Glomerular endothelial cell (primary cell): ENCODE measurements at places on chromosomes 3 and 15. TPM values are rescaled to one million over a fixed set of nuclear protein-coding genes. Genes with fewer than 3 reads are reported as not detected.

- no peak for DNase-seq
Measured at GRCh38 chr15:38708672-38709180, 144.1 kb upstream of the RASGRP1 start.

DNA sequence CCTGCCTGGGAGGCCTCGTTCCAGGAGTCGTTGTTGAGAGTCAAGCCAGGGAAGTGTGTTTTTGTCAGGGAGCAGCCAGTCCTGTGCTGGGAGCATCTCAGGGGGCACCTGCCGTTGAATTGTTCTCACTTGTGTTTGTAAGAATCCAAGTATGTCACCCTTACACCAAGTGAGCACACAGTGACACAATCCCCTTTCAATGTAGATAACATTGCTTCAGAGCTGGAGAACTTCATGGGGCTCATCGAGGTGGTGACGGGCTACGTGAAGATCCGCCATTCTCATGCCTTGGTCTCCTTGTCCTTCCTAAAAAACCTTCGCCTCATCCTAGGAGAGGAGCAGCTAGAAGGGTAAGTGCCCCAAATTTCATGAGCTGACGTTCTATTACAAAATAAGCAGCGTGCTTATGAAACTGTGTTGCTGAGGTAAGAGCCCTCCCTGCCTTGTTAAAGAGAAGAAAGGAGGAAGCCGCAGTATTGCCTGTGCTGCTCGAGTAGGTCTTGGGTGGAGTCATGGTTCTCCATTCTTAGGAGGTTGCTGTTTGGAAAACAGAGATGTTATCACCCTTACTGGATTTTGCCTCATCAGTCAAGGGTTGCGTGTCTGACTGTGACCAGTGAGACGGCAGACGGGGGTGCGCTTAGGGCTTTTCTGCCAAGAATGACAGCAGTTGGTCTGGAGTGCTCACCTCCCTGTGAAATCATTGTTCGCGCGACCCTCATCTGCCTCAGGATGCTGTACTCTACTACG lies 108.1 kb downstream of the PGPEP1L start:
- no peak for DNase-seq

The DUOXA1 gene
- total RNA-seq = not detected in 2 replicates

The SPG21 gene
- 97.1 and 102 TPM in 2 replicates for total RNA-seq

DNA sequence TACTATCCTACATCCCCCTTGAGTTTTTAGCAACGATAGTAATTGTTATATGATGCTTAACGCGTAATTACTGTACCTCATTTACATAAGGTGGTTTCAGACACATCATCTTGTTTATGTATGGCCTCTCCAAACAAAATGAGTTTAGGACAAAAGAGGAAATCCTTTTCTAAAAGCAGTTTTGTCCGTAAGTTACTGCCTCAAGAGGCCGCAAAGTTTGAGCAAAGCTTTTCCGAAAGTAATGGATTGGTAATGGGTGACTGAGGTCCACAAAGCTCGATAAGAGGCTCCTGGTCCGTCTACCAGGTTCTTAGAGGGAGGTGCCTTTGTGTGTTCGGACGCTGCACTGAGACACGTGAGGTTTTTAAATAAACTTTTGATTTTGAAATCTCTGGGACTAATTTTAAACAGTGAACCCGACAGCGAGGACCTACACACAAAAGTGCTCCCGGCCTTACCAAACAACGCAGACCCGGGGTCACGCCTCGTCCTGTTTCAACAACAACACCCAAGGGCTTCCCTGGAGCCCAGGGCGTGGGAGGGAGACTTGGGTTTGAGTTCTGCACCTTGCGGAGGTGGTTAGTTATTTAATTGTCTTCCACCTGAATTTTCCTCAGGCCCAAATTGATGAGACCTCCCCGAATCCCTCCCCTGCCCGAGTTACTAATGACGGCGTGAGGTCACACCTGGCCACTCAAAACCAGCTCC lies 456 bp upstream of the C15orf61 start:
- DNase-seq = no peak

- DNase-seq = no peak
Measured at GRCh38 chr3:165754219-165755007, 82.8 kb downstream of the BCHE start.

The SSR3 gene
- 200 and 274 TPM in 2 replicates for total RNA-seq

GRCh38 chr3:20055020-20055775 lies 15.0 kb downstream of the KAT2B start:
- no peak for DNase-seq
